ENCODE measurements at places on chromosomes 2 and 18.
A peak's percentile ranks its signal among the peaks of the same experiment; 100 is the strongest.

DNA sequence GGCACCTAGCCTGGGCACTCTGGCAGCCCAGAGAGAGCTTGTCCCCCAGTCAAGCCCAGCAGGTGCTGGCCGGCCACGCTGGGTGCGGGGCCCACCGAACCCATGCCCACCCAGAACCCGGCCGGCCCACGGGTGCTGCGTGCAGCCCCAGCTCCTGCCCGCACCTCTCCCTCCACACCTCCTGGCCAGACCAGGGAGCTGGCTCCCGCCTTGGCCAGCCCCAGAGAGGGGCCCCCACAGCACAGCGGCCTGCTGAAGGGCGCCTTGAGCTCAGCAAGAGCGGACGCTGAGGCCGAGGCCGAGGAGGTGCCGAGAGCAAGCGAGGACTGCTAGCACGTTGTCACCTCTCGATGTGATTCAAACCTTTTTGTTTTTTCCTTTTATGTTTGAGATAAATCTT lies 407.0 kb upstream of the KCNJ3 start:
- DNase-seq: no peak

DNA sequence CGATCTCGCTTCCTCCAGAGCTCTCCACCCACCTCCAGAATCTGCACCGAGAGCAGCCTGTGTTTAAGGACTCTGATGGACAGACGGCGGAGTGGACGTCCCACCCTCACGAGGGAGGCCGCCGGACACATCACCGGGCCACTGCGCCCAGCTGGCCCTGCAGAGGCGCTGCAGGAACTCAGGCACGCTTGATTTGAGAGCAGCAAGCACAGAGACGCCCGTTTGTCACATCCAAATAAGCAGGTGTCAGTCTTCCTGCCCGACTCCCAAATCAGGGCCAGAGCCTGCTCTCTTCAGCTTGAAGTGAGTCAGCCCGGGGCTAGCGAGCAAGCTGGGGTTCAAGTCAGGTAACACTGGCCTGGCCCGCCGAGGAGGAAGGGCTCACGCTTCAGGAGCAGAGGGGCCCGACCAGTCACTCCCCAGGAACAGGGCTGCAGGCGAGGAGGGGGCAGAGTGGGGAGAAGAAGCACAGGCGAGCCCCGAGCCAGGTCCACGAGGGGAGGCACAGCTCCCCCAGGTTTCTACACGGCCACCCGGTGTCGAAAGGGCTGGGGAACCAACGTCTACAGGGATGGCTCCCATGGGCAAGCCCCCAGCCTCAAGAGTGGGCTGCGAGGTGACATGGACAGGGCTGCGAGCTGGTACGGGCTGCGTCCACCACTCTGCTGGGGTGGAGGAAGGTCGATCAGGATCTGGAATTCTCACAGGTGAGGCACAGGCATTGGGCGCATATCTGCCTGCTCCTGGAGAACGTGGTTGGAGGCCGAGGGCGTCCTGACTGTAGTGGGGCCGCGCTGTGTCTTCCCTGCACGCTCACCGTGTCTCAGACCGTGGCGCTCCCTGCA lies 52.5 kb upstream of the CTDP1 start:
- DNase-seq: no peak

GRCh38 chr18:25033747-25034471 lies 318.1 kb downstream of the ZNF521 start:
- DNase-seq: no peak

DNA sequence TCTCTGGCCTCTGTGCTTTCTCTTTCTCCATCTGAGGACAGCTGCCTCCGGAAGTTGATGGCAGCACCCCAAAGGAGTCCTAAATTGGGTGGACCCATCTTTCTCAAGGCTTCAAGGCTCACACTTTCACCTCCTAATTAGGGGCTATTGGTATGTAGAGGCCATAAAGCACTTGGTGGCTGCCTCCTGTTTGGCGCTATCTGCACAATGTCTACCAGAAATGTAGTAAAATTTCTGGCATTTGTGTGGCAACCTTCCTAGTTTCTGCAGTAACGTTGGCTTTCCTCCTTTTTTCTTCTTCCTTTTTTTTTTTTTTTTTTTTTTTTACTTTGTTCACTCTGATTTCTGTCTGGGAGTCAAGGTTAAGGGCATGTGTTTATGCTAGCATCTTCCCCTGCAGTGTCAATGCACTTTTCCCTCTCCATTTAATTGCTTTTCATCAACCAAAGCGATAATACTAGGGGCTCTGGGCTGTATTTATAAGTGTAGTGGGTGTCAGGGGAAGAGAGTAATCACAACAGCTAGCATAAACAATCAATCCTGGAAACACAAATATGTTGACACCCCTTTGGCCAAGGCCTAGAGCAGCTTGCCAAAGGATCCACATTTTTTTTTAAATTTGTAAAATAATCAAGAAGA lies 86.0 kb downstream of the TACR1 start:
- no peak for DNase-seq

GRCh38 chr18:48531082-48531403 lies 7.8 kb upstream of the CTIF start:
- no peak for DNase-seq

DNA sequence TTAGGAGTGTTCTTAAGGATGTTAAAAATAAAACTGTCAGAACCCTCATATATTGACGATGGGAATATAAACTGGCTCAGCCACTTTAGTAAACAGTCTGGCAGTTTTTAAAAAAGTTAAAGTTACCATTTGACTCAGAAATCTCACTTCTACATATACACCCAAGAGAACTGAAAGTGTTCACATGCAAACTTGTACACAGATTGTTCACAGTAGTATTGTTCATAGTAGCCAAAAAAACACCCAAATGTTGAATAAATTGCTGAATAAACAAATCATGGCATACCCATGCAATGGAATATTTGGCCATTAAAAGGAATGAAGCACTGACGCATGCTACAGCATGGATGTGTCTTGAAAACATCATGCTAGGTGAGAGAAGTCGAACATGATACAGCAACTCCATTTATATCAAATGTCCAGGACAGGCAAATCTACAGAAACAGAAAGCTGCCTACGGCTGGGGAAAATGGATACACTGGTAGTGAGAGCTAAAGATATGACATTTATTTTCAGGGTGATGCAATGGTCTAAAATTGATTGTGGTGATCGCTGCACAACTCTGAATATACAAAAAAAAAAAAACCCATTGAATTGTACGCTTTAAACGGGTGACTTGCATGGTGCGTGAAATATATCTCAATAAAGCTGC lies 10.1 kb downstream of the RPL31 start:
- no peak for DNase-seq

- no peak for DNase-seq
Observed at GRCh38 chr2:241994086-241994485, 124.6 kb downstream of the RTP5 start.

DNA sequence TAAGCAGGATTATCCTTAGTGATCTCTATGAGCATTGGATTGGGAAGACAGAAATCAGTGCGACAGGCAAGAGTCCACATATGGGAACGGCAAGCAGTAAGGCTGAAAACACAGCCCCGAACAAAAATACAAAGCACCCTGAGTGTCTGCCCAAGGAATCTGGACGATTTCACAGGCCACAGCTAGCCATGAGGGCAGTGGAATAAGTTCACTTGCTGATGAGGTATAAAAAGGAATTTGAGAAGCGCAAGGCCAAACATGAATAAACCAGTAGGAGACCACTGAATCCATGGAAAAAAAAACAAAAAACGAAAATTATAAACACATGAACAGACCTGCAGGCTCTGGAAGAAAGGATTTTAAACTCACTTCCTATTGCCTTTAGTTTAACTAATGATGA lies 24.3 kb downstream of the WDSUB1 start:
- DNase-seq: peak; percentile 67

GRCh38 chr2:147696426-147696825 lies 148.4 kb upstream of the ACVR2A start:
- no peak for DNase-seq

DNA sequence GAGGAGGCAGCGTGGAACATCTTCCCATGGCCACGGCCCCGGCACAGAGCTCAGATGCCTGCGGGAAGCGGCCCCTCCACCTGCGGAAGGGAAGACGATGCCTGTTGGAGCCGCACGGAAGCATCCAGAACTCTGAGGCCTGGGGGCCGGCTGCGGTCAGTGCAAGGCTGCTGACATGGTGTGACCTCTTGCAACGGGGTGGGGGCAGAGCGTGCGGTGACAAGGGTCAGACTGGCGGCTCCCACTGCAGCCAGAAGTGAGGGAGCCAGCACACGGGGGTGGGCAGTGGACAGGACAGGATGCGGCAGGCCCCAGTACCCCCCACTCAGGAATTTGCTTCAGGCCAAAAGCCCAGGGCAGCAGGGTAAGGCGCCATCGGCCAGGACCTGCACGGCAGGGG lies 48.8 kb downstream of the SLC66A2 start:
- DNase-seq: no peak

- DNase-seq: no peak
Observed at GRCh38 chr18:11987527-11987926, 6.2 kb downstream of the IMPA2 start.

DNA sequence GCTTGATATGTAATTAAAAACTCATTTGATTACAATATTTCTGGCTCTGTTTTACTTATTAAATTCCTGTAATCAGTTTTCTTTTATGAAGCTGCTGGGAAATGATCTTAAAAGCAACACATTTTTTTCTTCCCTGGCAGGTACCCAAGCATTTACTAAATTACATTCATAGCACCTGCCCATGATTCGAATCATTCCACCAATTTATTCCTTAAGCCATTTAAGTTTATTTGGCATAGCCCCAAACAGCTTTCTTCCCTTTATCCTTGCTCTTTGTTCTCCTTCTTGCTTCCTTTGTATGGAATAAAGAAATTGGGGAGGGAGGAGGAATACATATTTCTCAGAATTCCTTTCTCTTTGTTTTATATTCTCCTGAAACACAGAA lies 241.3 kb downstream of the AGPS start:
- no peak for DNase-seq

GRCh38 chr2:96233436-96233835 lies 24.8 kb upstream of the STARD7 start:
- no peak for DNase-seq

DNA sequence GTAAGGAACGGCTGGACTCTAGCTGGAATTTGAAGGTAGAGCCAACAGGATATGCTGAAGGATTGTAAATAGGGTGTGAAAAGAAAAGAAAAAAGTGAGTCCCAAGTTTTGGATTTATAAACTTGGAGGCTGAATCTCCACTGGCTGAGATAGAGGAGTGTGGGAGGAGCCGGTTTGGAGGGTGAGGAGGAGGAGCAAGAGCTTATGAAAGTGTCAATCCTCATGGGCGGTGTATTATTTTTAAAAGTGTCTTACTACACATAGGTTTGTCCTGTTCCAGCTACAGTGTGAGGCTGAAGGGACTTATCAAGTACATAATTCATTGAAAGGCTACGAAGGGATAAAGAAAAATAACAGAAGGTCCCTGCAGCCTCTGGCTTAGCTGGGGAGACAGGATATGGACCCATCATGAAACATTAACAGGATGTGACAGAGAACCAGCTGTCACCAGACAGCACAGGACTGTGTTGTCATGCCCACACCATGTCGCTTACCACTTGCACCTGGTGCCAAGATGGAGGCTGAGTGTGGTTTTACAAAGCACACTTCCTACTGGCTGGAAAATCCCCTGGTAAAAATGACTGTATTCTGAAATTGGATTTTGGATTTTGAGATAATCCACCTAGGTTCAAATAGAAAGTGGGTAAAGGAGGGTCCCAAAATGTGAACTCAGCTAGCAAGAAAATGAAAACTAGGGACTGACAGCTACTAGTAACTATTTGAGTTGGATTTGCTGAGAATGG lies 2.5 kb upstream of the MREG start:
- no peak for DNase-seq

DNA sequence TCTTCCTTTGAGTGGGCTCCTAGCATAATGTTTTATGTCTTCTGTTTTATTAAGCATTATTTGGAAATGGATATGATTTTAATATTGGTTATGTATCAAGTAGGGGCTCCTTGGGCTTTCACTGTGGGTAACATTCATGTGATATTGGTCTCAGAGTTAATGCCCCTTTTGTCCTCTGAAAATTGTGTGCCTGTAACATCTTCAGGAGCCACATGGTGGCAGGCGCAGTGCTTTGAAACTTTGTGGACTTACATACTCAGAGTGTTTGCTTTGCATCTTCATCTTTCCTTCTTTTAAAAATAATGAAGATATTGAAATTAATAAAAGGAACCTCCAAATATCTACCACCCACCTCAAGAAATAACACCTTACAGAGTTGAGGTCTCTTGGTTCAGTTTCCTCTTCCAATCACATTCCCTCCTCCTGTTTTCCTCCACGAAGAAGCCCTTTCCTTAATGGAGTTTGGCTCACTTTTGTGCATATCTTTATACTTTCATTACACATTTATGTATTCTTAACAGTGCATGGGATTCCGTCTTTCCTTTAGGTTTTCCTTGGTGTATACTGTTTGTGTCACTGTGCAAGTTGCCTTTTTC lies 73.5 kb downstream of the LIMS1 start:
- DNase-seq: peak; percentile 72

GRCh38 chr2:102335871-102336366 lies 19.7 kb upstream of the IL18R1 start:
- peak; percentile 58 for DNase-seq

- peak; percentile 36 for DNase-seq
Observed at GRCh38 chr2:16537347-16537746, 128.3 kb downstream of the CYRIA start.

DNA sequence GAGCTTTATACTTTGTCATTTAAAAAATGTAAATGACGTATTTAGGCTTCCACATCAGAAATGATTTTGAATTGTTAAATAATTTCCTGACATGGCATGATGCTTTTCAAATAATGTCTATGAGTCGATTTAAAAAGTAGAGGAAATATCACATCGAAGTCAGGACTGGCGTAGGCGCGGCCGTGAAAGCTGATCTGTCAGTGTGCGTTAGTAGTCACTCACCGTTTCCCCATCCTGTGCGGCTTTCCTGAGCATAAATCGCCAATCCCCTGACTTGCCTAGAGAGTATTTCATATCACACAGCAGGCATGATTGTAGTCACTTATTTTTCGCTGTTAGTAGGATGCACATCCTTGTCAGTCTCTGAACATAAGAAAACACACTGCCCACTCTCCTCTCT lies 843.1 kb downstream of the SOCS6 start:
- no peak for DNase-seq

GRCh38 chr2:2286592-2286991 lies 44.5 kb downstream of the MYT1L start:
- DNase-seq: no peak

DNA sequence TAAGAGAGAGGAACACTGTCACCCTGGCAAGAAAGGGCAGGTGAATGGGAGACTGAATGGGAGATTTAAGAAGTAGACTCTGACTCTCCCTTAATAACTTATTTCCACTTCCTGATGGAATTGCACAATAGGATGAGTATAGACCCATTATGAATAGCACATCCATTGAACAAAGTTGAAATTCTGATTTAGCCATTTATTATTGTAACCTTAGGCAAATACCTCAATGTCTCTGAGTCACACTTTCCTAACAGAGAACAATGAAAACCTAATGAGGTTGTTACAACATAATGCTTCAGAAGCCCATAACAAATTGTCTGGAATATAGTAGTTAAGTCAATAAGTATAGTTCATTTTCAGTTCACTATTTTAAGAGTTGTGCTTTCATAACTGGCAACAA lies 78.9 kb downstream of the NRXN1 start:
- peak; percentile 70 for DNase-seq

GRCh38 chr2:72145658-72146329 lies 1.9 kb downstream of the CYP26B1 start:
- DNase-seq: no peak
